Prostate gland (tissue), 2 donors: ENCODE measurements at places on chromosomes 16 and 17. TPM values are rescaled to one million over a fixed set of nuclear protein-coding genes. Genes with fewer than 3 reads are reported as not detected.

DNA sequence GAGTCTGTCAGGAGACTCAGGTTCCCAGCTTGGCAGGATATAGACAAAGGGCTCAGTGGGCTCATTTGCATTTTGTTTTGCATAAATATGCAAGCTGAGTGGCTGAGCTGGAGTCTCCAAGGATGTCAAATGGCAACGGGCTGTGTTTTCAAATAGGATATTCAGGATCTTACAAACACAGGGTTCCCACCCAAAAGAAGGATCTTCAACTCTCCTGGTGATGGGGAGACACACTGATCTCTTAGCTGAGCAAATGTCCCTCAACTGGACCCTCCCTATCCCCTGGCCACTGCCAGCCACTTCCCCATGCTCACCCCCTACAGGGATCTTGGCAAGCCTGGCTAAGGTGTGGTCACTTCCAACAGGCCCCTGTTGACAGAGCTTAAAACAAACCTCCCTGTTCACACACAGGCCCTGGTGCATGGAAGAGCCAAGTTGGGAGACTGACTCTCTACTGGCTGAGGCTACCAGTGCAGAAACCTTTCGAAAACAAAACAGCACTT is 61.6 kb downstream of the SOX9 start:
- peak; percentile 47 for DNase-seq

MFAP4 gene
- 56.1 TPM for total RNA-seq

CRLF3 gene
- total RNA-seq, result 8.0 TPM

CD300LG gene
- 33.5 TPM for total RNA-seq

DNA sequence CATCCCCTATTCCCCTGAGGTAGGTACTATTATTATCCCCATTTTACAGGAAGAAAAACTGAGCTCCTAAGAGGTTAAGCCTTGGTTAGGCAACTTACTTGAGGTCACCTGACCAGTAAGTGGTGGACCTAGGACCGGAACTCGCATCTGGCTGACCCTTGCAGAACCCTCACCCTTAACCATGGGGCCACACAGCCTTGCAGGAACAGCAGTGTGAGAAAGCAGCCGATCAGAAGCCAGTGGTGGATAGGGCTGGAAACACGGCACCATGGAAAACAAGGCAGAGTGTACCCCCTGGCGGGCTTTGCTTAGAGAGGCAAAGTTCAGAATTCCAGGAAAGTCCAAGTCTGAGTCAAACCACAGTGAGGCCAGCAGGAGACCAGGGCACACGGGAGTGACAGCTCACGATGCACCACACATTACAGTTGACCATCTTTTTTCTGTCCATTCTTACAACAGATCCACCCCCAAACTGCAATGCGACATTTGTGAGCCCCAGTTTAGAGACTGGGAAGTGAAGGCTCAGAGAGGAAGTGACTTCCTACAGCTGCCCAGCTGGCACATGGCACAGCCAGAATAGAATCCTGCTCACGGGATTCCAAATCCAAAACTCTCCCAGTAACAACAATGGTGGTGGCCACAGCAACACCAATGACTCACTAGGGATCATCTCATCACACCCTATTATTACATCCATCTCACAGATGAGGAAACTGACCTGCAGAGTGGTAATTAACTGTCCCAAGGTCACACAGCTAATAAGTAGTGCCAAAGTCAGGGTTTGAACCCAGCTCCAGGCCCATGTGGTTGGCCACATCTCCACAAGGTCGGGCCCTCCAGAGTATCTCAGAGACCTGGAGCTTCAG is 20.3 kb downstream of the KIFC3 start:
- no peak for DNase-seq

- DNase-seq, result no peak
Measured at GRCh38 chr16:470418-470817, 45.0 kb downstream of the RAB11FIP3 start.

- no peak for DNase-seq
Measured at GRCh38 chr17:47299239-47299910, 24.4 kb upstream of the EFCAB13 start.
